ENCODE measurements at places on chromosomes 1 and 21. TPM values are rescaled to one million over a fixed set of nuclear protein-coding genes. Genes with fewer than 3 reads are reported as not detected.

NES gene
- total RNA-seq = 1.2 TPM

TDRD5 gene
- total RNA-seq = not detected

ARHGEF10L gene
- total RNA-seq = 4.9 TPM

FMO2 gene
- not detected for total RNA-seq

TNFRSF8 gene
- total RNA-seq = 0.09 TPM

LMX1A gene
- not detected for total RNA-seq

PM20D1 gene
- not detected for total RNA-seq

TRIM17 gene
- total RNA-seq = not detected

CASQ1 gene
- not detected for total RNA-seq

CATSPERE gene
- 0.05 TPM for total RNA-seq

TSPAN1 gene
- 3.1 TPM for total RNA-seq

Data from A549 treated with CpdA at 1 μM for 4 hours (cell line).